ENCODE measurements at places on chromosomes 5 and 9.
A peak's percentile ranks its signal among the peaks of the same experiment; 100 is the strongest.

DNA sequence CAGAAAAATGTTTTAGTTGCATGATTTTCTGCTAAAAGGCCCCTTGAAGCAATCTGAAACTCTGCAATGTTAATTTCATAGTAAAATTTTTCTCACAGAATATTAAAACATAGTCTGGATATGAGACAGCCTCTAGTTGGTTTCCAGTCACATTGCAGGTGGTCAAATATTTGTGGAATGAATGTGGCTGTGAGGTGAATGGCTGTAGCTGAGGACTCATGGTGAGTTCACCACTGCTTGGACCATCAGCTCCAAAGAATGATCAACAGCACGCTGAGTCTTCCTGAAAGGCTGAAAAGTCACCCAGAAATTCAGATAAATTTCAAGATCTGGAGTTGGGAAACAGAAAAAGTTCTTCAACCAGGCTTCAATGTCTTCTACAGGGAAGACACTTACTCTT, 79.8 kb downstream of the MAT2B start:
- DNase-seq, result no peak

- peak; percentile 66 for DNase-seq
These were observed 341.6 kb downstream of the ZNF608 start for GRCh38 chr5:124404796-124405195.

DNA sequence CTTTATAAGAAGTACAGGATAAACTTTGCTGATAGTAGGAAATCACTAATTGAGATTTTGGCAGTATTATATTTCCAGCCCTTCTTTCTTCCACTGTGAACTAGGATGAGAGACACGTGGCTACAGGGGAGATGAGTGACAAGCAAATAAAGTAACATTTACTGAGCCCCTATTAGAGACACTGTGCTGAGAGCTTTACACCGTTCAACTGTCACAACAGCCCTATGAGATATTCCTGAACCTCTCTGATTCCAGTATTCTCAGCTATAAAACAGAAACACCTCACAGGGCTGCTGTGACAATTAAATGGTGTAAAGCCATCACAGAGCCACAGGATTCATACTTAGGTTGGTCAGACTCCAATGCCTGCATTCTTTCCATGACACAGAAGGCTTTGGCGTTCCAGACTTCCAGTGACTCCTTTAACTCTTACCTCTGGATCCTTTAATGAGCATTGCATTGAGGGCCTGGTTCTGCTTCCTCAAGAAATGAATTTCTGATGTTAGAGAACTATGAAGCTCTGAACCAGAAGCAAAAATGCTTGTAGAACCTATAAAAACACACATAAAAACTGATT, 169.0 kb downstream of the CDK5RAP2 start:
- no peak for DNase-seq

DNA sequence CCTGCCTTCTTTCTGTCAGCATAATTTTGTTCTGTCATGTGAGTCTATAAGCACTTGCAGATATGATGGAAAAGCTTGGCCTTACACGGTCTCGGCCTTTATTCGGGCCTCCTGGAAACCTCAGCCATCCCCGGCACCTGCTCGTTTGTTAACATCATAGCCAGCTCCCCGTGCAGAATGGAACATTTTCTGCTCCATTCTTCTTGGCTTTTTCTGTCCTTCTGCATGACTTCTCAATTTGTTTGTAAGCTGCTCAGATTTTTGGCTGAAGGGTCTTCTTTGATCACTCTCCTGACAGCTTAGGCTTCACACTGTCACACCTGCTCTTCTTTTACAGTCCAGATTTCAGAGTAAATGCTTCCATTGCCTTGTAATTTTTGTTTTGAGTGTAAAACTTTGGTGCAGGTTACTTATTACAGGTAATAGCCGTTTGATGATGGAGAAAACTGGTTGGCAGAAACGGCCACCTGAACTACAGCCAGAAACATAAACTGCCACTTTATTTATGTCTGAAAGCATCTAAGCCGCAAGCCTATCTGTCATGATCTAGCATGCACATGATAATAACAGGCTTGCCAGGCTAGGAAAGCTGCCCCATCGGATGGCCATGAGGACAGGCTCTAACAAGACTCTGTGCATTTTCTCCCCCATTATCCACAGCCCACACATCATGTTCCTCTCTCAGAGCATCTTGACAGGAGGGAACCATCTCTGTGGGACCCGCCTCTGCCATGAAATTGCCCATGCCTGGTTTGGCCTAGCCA, 197.0 kb downstream of the AOPEP start:
- no peak for DNase-seq

DNA sequence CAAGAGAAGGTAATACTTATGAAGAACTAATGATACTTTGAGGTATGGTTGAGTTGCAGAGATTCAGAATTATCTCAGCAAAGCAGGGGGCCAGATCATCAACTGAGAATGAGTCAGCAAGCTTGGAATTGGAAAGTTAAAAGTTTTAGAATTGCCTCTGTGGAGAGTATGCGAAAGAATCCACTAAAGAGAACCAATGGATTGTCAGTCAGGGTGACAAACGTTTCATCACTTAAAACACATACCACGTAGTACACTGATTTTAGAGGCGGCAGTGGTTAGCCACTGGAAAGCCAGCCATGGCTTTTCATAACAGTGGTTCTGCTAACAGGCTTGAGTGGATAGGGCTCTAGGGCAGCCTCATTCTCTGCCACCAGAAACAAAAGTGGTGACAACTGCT, 30.7 kb downstream of the AOPEP start:
- DNase-seq, result no peak

DNA sequence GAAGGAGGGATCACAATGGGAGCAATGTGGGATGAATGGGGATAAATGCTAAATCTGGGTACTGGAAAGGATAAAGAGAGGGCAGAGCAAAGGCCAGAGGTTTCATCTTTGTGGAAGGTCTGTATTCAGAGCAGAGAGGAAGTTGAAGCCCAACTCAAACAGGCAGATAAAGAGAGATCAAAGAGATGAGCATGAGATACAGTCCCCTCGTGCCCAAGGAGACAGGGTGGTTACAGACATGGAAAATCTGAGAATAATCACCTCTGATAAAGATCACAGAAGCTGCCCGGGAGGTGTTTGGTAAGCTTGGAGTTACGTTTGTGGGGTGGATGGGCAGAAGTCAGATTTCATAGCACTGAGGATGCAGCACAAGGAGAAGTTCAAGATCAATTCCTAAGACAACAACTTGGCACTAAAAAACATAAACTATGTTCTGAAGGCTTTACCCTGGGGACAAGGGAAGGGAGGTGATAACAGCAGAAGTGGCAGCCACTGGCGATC, 459 bp upstream of the ERAP2 start:
- peak; percentile 17 for DNase-seq
